Cardiac septum (tissue), 1 donor: ENCODE measurements at places on chromosomes 2 and 18. TPM values are rescaled to one million over a fixed set of nuclear protein-coding genes. Genes with fewer than 3 reads are reported as not detected.

- DNase-seq: no peak
Measured at GRCh38 chr2:48691935-48692691, 63.4 kb downstream of the LHCGR start.

- no peak for DNase-seq
Measured at GRCh38 chr2:60247471-60247870, 306.0 kb downstream of the BCL11A start.

DNA sequence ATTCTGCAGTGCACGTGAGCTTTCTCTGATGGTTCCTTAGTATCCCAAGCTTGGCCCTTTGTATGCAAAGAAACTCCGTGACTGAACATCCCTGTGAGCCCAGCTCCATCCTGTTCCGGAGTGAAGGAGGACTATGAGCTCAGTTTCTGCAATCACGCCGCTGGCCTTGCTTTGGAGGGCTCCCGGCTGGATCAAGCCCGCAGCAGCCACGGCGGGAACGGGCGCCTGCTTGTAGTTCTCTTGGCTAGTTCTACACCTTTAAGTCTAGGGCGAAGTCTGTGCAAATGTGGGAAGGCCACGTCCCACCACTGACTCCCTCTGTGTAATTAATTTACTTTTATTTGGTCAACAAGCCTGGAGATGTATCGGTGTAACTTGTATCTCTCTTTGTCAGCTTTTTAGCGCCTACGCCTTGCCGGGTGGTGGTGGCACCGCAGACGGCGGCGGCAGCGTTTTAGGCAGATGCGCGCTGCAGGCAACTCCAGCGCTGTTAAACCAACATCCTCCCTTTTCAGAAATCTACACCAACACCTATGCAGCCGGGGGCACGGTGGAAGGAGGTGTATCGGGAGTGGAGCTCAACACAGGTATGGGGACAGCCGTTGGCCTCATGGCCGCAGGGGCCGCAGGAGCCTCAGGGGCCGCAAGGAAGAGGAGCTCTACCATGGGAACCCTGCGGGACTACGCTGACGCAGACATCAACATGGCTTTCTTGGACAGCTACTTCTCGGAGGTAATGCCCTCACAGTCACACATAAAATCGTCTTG is 34.3 kb downstream of the DSG4 start:
- no peak for DNase-seq

GRCh38 chr2:50478362-50478761 is 553.6 kb downstream of the NRXN1 start:
- no peak for DNase-seq

GRCh38 chr2:36477746-36478145 is 120.2 kb downstream of the FEZ2 start:
- no peak for DNase-seq

DNA sequence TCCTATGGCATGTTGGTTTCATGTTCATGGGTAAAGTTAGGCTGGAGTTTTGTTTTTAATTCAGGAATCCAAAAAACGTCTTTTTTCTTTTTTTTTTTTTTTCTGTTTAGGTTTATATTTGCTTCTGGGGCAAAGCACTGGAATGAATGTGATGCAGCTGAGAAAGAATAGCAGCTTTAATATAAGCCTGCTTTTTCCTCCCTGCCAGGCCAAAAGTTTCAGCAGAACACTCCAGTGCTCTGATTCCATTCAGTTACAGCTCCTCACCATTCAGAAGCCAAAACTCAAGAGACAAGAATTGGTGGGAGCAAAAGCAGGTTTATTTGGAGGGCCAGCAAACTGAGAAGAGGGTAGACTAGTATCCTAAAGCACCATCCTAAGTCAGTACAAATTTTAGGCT is 102.7 kb upstream of the PELI1 start:
- DNase-seq: no peak

- DNase-seq: no peak
Measured at GRCh38 chr2:119841550-119841949, 81.8 kb downstream of the PTPN4 start.

DNA sequence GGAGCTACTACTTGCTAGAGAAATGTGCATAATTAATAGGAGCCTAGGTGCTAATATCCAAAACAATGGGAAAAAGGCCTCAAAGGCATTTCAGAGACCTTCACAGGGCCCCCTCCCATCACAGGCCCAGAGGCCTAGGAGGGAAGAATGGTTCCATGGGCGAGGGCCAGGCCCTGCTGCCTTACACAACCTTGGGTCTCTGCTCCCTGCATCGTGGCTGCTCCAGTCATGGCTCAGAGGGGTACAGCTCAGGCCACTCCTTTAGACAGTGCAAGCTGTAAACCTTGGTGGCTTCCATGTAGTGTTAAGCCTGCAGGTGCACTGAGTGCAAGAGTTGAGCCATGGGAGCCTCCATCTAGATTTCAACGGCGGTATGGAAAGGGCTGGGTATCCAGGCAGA is 429.2 kb downstream of the FIGN start:
- no peak for DNase-seq

DNA sequence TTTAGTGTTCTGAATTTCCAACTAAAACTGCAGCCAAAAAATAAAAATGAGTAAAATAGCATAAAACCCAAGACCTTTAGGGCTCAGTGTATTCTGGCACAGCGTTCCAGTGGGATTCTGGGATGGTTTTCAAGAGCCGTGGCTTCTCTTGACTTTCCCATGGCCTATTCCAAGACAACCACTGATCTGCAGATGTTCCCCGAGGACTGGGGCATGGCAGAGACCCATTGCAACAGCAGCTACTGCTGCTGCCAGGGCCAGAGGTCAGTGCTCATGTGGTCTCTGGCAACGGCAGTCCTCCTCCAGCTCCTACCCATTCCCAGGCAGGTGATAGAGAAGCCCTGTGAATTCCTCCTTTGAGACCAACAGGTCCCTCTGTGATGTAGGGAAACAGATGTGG is 26.8 kb downstream of the TNP1 start:
- no peak for DNase-seq

DNA sequence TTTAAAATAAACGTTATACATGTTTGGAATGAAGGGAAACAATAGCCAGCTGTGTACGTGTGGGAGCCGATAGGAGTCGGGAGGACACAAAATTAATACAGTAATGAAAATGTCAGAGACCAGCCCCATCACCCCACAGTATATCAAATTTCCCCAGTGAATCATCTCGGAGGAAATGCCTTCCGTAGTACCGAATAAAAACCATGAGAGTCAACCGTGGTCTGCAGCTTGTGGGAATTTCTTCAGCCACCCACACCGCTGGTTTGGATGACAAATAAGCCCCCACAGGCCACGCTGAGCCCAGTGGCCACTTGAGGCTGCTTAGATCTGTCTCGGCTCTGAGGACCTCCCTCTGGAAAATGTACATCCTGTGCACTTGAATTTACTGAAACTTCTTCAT is 133.7 kb downstream of the COL6A3 start:
- DNase-seq: no peak

GRCh38 chr2:74695663-74696062 is 41.6 kb downstream of the SEMA4F start:
- no peak for DNase-seq

DNA sequence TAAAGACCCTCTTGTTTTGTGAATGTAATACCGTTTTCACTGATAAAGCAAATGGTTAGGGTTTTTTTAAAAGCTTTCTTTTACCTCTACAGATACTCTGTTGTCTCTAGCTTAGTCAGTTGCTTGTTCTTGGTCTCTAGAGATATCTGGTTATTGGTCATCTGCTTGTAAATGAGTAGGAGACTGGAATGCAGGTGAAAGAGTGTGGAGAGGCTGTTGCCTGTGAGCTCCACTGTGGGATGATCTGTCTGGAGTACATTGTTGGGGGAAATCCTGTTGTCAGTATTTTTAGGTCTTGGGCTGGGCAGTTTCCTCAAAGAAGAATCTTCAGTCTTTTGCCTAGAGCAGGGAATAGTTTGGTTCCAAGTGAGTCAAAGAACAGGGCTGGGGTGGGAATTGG is 67.7 kb downstream of the SMCHD1 start:
- DNase-seq: no peak

DNA sequence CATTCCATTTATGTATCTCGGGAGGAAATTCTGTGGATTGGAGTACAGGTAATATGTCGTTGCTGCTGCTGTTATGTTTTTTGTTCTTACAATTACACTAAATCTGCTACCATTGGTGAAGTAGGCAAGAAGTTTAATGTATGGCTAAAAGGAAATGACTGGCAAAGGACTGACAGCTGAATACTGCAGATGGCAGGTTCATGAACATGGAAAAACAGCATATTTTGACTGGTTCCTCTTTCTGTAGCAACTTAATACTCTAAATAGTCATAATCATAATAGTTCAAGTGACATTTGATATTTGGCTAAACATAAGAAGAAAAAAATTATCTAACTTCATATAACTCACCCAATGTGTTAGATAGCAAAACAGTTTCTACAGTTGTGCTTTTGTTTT is 84.5 kb upstream of the PGAP1 start:
- no peak for DNase-seq

DNA sequence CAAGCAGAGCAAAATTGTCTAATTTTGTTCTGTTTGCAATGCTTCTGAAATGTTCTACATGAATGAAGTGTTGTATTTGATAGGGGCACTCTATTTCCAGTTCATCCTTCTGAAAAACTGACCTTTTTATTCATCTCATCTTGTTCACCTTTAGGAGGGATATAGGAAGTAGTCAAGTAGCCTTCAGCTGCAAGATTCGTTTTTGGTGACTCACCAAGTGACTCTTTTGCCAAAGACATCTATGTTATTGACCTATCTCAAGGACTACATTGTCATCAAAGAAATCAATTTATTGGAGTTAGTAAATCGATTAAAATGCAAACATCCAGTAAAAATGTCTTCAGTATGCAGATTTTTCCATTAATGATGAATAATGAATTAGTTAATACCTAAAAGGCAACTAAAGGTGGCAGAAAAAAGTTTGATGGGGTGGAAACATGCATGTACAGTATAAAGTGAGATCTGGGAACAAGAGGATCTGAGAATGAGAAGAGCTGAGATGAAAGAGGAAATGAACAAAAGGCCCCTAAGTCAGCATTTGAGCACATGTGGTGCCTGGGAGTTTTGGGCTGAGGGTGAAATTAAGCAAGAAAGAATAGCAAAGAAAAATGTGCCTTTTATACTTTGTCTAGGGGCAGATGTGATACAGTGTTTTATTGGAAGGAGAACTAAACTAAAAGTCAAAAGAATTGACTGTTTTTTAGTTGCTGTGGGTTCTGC is 255.1 kb upstream of the LINC00305 start:
- DNase-seq: no peak

- DNase-seq: no peak
Measured at GRCh38 chr2:62197925-62198633, 2.2 kb downstream of the B3GNT2 start.

DNA sequence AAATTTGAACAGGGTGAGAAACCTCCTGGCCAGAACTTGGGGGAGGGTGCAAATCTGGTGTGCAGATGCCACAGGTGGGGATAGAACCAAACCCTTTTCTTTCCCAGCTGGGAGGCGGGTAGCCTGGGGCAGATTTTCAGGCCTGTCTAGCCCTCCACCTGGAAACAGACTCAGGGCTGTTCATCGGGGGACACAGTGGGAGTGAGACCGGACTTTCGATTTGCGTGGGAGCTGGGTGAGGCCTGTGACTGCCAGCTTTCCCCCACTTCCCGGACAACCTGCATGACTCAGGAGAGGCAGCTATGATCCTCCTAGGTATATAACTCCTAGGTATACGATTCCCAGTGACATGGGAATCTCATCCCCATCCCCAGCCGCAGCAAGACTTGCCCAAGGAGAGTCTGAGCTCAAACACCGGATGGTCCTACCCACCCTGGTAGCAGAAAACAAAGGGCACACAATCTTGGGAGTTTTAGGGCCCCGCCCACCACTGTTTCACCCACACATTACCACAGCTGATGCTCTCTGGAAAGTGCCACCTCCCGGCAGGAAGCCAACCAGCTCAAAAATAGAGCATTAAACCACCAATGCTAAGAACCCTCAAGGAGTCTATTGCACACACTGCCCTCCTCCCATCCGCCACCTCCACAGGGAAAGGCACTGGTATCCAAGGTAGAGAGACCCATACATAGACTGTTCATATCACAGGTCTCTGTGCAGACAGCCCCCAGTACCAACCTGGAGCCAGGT is 92.5 kb downstream of the BARD1 start:
- no peak for DNase-seq

GRCh38 chr2:162586311-162586710 is 242.4 kb downstream of the GCA start:
- DNase-seq: no peak

TWIST2 gene
- 0.83 TPM for total RNA-seq

RIF1 gene
- 16.1 TPM for total RNA-seq

PDE11A gene
- 0.54 TPM for total RNA-seq

ITPRIPL1 gene
- total RNA-seq: 0.83 TPM

DYNAP gene
- not detected for total RNA-seq

CSRNP3 gene
- 2.9 TPM for total RNA-seq

HOXD4 gene
- 0.70 TPM for total RNA-seq

EVX2 gene
- not detected for total RNA-seq

AQP4 gene
- total RNA-seq: 0.75 TPM

LBX2 gene
- total RNA-seq: 0.51 TPM

DNPEP gene
- 47.2 TPM for total RNA-seq

SCN9A gene
- total RNA-seq: 0.75 TPM

ANKRD44 gene
- total RNA-seq: 6.4 TPM

ASTL gene
- not detected for total RNA-seq
